CD4-positive, alpha-beta T cell treated with Interleukin-17A for 1 hour (primary cell): ENCODE measurements at places on chromosomes 6 and 20.

GRCh38 chr6:3752531-3753227 lies 1.2 kb upstream of the PXDC1 start:
- no peak for DNase-seq

- DNase-seq = no peak
Observed at GRCh38 chr6:56616967-56617366, 25.7 kb downstream of the DST start.

DNA sequence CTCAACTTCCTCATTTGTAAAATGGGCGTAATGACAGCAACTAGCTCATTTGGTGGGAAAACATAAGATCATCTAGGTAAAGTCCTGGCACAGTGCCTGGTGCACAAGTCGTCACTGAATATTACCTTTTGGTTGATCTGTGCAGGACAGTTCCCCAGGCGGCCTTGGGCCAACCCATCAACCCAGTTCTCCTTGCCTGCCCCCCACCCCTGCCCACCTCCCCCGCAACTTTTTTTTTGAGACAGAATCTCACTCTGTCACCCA lies 99.2 kb downstream of the JPH2 start:
- no peak for DNase-seq

DNA sequence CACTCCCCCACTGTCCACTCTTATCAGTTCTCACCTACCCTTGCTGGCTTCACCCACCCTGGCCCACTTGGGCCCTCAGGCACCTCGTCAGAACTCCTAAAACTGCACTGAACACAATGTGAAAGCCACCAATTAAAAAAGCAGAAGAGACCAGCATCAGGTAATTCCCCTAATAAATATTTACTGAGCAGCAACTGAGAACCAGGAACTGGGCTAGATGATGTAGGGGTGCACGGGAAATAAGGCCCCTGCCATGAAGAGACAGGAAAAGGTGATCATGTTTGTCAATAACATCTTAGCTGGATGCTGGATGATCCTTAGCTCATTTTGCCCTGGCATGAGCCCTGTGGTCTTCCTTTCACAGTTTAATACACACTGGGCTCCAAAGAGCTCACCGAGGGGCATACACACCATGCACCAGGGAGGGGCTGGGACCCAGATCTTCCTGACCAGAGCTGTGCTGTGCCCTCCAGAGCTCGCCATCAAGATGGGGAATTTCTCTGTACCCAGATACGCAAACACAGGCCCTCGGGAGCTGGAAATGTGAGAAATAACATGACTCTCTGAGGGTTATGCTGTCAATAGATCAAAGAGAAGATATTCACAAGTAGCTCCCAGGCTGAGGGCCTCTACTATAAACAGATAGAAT lies 113.6 kb upstream of the SLC22A16 start:
- DNase-seq = no peak

- DNase-seq = no peak
Observed at GRCh38 chr20:18431206-18431605, 35.6 kb downstream of the DZANK1 start.

- peak; percentile 89 for DNase-seq
Observed at GRCh38 chr6:31546339-31546957, at the start of gene ATP6V1G2. Gene ATP6V1G2, minus strand, starts transcription at chr6:31546608. Its CDS starts 49 bp downstream, at chr6:31546559.

DNA sequence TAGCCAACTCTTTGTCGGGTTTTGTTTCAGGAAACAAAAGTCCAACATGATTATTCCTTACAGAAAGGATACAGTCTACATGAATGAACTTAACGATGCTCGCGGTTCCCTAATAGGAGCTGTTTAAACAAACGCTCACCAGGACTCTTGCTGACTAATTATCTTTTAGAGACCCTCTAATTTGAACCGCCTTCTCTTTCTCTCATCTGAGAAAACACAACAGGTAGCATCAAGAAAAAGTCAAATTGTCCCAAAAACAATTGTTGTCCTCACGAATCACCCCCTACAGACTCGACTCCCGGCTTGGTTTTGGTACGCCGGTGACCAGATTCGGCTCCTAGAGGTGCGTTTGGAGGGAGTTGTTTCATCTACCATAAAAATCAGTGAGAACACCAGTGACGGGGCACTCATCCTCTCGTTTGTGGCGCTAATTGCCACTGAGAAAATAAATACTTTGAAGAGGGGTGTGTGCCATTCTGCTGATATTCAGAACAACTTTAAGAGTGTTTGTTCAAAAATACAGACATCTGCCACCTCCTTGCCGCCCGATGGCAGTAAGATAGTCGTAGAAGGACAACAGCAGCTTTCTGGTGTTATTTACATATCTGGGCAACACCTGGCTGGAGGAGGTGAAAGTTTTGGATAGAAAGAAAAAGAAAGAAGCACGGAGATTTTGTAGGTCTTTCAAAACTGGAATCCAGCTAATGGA lies 1.1 kb upstream of the SIM1 start:
- no peak for DNase-seq

GRCh38 chr20:2834401-2835110 lies 5.9 kb downstream of the PCED1A start:
- DNase-seq = no peak

DNA sequence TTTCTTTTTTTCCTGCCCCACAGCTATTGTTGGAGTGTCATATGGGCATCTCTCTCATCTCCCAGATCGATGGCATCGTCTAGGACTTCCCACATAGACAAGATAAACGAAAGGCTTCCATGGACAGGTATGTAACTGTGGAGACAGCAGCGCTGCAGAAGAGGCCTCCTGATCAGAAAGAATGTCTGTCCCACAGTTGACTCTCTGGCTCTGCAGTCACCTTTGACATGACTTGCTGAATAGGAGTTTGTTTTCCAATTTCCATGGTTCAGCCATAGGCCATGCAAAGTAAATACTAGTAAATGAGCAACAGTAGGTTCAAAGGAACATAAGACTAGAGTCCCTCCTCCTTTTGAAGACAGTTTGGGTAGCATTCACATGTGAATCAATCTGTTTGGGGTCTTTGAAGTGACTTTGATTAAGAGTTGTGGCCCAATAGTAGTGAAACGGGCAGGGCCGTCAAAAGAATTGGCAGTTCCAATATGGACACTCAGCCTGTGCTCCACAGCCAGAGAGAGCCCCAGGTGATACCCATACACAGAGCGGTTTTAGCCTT lies 134.7 kb upstream of the IFNGR1 start:
- no peak for DNase-seq

DNA sequence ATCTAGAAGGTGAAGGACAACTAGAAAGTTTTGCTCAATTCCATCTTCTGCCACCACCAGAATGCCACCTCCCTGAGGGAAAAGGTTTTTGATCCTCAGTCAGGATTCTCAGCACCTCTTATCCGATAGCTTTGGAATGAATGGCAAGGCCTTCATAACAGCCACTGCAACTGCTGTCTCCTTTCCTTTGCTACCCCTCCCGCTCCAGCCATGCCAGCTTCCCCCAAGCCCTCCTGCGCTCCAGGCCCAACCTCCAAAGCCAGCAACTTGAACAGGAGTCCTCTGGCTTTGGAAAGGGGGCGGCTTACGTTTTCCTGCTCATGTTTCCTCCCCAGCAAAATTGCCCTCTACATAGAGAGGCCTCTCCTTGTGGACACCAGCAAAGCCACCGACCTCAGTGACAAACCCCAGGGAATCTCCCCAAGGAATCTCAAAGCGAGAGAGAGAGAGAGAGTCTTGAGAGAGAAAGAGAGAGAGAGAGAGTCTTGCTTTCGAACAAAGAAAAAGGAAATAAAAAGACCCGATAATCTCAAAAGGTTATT lies 420 bp upstream of the BTN2A1 start:
- DNase-seq = no peak

GRCh38 chr20:61439251-61439650 lies 187.2 kb downstream of the CDH4 start:
- DNase-seq = no peak

DNA sequence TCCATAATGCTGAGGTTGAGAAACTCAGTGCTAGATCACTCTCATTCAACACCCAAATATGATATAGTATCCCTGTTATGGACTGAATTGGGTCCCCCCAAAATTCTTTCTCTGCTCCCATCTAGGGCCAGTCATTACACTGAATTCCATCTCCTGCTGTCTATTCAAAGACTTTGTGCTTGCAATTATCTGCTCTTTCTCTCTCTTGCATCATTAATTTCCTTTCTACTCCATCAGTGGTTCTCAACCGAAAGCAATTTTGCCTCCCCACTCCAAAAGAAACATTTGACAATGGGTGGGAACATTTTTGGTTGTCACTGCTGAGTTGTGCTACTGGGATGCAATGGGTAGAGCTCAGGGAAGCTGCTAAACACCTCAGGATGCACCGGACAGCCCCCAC lies 271.5 kb upstream of the CDYL start:
- DNase-seq = no peak

DNA sequence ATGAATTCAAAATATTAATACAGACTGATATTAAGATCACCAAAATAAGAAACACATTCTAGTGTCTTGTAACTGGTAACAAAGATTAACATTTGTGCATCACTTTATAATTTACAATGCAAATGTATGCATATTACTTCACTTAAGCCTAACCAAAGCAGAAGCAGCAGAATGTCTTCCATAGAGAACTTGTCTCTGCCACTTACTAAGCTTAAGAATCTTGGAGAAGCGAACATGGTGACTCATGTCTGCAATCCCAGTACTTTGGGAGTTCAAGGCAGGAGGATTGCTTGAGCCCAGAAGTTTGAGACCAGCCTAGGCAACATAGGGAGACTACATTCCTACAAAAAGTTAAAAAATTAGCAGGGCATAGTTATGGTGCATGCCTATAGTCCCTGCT lies 18.8 kb downstream of the AK9 start:
- no peak for DNase-seq

- no peak for DNase-seq
Observed at GRCh38 chr20:62636446-62636845, 5.9 kb upstream of the SLCO4A1 start.

GRCh38 chr6:89536231-89536630 lies 102.3 kb downstream of the LYRM2 start:
- DNase-seq = no peak

GRCh38 chr6:35694462-35694861 lies 5.7 kb upstream of the FKBP5 start:
- DNase-seq = no peak

DNA sequence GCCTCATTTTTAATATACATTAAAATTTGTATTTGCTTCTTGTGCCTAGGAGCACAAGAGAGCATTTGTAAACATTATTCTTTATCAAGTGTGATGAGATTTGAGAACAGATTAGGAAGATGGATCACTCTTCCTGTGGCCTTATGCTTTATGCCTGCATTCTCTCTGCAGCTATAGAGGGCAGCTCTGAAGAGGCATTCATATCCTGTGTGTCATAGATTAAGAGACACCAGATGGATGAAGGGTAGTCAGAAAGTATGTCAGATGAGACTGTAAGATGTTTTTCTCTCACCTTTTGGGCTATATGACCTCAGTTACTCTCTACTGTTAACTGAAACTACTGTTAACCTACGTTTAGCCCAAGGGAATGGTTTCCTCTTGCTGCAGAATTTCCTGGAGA lies 61.4 kb downstream of the DNAH8 start:
- DNase-seq = no peak

GRCh38 chr6:67639161-67639560 lies 995.9 kb upstream of the ADGRB3 start:
- no peak for DNase-seq

DNA sequence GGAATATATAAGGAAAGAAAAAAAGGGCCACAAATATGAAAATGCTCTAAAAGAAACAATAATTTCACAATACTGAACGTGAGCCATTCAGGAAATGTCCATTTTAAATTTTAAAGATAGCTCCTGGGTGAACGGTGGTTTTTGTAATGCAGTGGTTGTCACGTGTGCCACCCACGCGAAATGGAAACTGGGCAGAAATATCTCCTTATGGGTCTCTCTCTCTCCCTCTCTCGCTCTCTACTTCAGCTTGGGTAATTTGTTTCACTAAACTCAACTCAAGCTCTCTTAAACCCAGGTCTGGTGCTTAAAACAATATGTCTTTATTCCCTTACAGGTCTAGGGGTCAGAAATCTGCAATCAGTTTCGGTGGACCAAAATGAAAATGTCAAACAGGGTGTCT lies 150.8 kb downstream of the OR2B2 start:
- no peak for DNase-seq

DNA sequence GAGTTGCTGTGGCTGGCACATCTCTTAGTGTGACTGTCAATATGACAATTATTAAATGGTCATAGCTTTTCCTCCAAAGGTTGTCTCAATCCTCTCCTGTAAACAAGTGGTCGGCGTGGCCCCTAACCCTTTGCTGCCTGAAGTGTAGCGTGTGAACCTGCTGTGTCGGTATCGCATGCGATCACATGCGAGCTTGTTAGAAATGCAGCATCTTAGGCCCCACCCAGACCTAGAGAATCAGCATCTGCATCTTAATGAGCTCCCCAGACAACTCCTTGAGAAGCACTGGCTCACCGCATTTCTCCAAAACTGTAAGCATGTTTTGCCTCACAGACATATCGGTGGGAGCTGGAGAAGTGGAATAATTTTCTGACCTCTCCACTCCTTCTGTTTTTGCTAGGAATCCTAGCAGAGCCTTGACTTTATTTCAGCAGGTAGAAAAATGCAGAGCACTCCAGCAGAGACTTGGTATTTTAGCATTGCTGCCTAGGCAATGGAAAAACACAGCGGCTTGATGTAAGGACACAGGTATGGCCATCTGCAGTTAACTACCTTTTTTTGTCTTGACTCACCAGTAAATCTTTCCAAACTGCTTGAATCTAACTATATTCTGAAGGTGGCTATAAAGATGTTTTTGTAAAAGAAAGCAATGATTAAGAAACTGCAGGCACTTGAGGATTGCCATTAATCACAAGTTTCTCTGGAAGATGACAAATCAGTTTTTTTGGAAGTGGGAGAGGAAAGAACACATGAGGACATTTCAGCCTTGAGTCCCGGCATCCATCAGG lies 67.6 kb downstream of the PSMG4 start:
- no peak for DNase-seq

GRCh38 chr6:158611541-158612370 lies 32.8 kb downstream of the DYNLT1 start:
- no peak for DNase-seq

GRCh38 chr6:121516331-121516730 lies 80.9 kb downstream of the GJA1 start:
- no peak for DNase-seq

GRCh38 chr6:53433261-53433950 lies 84.7 kb upstream of the ELOVL5 start:
- no peak for DNase-seq

- DNase-seq = no peak
Observed at GRCh38 chr6:49479308-49479970, 16.3 kb downstream of the CENPQ start.

DNA sequence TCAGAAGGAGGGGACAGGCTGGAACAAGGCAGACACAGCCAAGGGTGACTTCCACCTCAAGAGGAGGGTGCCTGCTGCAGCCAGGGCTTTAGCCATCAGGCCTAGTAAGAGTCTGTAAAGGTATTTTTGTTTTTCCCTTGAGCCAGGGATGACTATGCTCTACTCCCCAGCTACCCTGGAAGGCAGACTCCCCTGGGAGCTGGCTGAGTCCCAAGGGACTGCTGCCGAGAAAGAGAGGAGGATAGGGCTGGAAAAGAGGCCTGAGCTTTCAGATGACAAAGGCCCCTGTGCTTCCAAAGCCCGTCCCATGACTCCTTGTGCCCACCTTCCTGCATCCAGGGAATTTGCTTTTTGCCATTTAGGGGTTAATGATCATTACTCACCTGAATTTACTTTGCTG lies 14.0 kb upstream of the GSTA4 start:
- DNase-seq = no peak

GRCh38 chr6:131950767-131951575 lies at the start of gene CCN2:
Gene CCN2, minus strand, starts transcription at chr6:131951372. Its CDS starts 200 bp downstream, at chr6:131951172.
- DNase-seq = no peak
